Activated T-cell treated with anti-CD3 and anti-CD28 coated beads for 48 hours (primary cell): ENCODE measurements at places on chromosomes 12 and 14.

DNA sequence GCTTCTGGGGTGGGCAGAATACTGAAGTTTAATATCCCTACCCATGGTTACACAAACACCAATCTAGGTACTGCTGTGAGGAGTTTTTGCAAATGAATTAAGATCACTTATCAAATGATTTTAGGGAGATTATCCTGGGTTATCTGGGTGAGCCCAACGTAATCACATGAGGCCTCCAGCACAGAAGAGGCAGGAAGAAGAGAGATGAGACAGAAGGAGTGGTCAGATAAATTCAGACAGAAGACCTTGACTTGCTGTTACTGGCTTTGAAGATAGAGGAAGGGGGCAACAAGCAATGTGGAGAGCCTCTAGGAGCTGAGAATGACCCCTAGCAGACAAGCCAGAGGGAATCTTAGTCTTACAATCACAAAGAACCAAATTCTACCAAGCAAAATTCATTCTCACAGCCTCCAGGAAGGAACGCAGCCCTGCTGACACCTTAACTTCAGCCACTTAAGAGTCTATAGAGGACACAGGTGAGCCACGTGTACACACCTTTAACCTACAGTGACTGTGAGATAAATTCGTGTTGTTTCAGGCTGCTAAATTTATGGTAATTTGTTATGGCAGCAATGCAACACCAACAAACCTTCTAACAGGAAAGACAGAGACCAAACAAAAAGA, 49.4 kb downstream of the FERMT2 start:
- no peak for DNase-seq

DNA sequence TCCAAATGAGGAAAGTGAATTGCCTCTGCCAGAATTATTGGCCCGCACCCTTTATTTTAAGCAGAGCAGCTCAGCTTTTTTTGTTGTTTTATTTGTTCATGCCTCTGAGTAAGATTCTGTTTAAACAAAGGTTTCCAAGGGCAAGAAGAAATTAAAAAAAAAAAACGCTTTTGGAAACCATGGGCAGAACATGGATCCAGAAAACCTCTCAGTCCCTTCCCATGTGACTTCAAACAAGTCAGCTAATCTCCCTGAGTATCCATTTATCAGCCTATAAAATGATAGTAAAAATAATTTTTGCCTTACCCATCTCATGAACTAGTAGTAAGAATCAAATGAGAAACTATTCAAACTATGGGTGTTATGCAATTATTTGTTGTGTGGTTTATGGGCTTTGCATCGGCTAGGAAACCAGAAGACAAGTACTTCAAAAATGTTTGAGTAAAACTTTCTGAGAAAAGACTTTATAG, 27.6 kb downstream of the KITLG start:
- no peak for DNase-seq

- no peak for DNase-seq
Measured at GRCh38 chr14:28895389-28895788, 128.8 kb downstream of the FOXG1 start.

GRCh38 chr12:91419809-91420208, 237.2 kb upstream of the DCN start:
- DNase-seq = no peak

DNA sequence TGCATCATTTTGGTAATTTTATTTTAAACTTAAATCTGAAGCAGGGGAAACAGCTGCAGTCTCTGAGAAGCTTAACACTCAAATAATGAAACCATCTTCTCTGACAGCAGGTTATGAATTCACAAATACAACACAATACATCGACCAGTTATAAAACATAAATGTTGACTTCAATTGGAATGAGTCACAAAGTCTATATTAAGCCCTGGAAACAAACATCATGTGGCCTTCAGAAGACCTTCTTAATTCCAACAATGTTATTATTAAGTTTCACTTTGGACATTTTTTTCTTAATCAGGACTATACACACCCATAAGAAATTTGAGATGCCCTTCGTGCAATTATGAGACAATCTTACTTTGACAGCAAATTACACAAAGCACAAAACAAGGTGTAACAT, 68.9 kb downstream of the CEP128 start:
- DNase-seq = no peak
